ENCODE measurements at places on chromosomes 13 and 19. TPM values are rescaled to one million over a fixed set of nuclear protein-coding genes. Genes with fewer than 3 reads are reported as not detected.

GRCh38 chr13:53144826-53145225 is 116.2 kb downstream of the OLFM4 start:
- no peak for DNase-seq

GRCh38 chr13:83895994-83896580 is 13.8 kb upstream of the SLITRK1 start:
- no peak for DNase-seq

- no peak for DNase-seq
Measured at GRCh38 chr19:5308451-5309437, 31.9 kb downstream of the PTPRS start.

NKG7 gene
- total RNA-seq: 7.2 TPM

Data from CD4-positive, alpha-beta T cell (primary cell).